Left lung (tissue), 14 donors: ENCODE measurements at places on chromosomes 13 and 19. TPM values are rescaled to one million over a fixed set of nuclear protein-coding genes. Genes with fewer than 3 reads are reported as not detected.

DNA sequence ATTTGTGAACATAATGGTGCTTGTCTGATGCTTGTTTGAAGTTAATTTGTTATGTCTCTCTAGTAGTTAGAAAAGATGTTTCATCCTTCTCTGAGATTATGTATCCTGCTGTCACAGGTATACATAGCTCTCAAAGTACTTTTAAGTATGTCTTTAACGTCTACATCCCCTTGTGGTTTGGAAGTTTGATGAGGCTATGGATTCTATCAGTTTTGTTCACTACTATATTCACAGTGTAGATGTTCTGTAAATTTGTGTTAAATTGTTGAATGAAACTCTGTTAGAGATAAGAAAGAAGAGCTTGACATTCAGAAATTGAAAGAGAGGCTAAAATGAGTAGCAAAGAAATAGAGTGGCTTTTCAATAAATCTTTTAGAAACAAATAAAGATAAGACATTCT, 304.6 kb upstream of the MIR17HG start:
- no peak for DNase-seq

DNA sequence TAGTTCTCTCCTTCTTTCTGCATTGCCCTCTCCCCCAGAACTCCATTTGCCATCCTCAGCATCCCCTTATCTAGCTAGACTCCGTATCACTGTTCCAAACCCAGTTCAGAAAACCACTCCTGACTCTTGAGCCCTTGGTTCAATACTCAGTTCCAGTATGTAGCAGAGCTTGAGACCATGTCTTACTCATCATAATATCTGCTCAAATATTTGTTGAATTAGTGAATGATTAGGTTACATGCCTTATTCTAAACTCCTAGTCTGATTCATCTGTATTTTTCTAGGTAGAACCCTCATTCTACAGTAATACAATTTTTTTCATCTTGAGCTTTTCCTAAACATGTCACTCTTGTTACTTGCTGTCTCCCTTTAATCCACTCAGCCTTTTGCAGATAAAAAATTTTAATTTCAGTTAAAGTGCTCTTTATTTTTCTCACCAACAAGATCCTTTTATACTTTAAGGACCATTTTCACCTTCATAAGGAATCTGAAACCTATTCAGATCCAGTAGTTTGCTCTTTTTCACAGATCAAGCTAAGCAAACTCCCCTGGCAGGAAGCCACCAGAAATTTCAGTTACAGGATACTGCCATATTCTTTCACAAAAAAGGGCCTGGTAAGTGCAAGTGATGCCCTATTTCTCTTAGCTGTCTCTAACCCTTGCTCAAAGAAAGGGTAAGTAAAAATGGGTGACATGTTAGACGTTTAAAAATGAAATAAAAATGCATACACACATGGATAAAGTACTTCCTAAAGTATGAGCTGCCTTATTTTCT, 23.1 kb upstream of the INTS6 start:
- DNase-seq = no peak

GRCh38 chr19:10021446-10021845, 8.2 kb downstream of the RDH8 start:
- no peak for DNase-seq

DNA sequence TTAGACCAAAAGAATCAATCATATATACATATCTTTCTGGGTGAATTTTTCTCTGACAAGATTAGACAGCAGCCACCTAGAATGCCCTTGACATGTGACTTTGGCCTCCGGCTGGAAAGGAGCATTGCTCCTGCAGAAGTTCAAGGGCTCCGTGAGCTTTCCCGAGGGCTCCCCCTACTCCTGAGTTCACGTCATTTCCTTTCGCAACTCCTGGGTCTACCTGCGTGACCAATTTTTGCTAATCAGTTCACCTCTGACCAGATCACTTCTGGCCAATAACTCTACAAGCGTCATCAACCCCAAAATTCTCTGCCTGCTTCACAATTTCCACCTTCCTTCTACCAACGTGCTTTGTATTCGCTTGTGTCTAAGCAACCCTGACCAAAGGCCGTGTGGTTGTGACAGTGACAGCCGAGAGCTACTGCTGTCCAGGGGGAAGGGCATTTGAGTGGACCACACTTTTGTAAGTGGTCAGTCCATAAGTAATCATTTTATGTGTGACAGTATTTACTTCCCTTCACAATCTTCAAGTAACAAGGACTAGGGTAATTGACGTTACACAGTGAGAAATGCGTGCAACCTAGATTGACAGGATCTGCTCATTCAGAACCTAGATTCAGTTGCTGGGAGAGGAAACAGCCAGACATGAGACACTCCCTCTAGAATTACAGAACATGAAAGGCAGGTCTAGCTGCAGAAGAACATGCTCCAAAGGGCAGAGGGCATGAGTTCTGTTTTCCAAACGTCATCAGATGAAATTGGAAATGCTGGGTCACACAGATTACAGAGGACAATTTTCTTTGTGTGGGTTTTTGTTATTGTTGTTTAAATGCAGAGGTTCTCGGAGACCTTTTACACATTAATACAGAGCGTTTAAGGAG, 145.9 kb upstream of the SPACA7 start:
- DNase-seq = no peak

The ADAT3 gene
- polyA plus RNA-seq = 2.3 TPM

The ARL11 gene
- polyA plus RNA-seq = 0.44 TPM

DNA sequence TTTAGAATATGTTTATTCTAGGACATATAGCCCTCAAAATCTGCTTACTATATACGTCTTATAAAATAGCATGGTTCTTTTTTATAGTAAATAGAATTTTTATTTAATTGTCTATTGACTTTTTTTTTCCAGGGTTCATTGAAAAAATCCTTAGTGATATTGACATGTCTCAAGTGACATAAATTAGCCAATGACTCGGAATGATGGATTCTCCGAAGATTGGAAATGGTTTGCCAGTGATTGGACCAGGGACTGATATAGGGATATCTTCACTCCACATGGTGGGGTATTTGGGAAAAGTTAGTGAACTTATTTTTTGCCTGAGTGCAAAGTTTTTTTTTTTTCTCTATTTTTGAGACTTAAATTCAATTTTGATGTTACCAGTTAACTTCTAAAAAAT, 3.2 kb downstream of the USPL1 start:
- no peak for DNase-seq

DNA sequence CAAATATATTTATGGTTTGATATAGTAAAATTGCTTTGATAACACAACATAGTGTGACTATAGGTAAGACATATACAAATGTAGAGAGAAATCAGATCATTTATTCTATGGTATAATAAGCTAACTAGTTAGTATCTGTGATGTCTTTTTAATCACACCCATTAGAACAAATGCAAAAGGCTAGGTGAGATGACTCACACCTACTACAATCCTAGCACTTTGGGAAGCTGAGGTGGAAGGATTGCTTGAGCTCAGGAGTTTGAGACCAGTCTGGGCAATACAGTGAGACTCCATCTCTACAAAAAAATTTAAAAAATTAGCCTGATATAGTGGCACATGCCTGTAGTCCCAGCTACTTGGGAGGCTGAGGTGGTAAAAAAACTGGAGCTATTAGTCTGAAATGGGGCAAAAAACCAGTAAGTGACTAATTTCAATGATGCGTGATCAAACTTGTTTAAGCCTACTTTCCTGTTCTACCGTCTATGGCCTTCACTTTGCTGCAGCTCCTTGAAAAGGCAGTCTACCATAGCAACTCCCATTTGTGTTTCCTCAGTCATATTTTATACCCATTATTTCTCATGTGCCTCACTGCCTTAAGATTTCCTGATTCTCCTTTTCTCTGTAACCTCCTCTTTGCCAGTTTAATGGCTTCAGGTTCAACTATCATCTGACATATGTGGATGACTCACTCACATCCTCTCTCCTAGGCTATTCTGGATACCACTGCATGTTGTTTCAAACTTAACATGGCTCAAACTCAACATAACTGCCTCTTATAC, 12.5 kb downstream of the ALG5 start:
- no peak for DNase-seq
